ENCODE measurements at places on chromosomes 16 and 17.

DNA sequence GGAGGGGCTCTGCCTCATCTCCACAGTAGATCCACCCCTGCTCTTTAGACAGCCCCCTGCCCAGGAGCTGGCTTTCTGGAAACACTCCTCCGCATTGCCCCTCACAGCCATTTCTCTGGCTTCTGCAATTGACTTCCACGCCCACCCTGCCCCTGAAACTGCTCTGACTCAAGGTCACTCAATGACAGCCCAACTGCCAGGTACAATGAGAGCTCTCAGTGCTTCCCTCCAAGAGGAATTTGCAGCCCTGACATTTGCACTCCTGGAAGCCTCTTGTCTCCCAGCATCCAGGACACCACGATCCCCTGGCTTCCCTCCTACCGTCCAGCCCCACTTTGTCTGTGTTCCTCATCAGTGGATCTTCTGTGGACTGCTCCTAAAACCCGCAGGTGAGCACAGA is 421.5 kb downstream of the SOX9 start:
- DNase-seq, result no peak

DNA sequence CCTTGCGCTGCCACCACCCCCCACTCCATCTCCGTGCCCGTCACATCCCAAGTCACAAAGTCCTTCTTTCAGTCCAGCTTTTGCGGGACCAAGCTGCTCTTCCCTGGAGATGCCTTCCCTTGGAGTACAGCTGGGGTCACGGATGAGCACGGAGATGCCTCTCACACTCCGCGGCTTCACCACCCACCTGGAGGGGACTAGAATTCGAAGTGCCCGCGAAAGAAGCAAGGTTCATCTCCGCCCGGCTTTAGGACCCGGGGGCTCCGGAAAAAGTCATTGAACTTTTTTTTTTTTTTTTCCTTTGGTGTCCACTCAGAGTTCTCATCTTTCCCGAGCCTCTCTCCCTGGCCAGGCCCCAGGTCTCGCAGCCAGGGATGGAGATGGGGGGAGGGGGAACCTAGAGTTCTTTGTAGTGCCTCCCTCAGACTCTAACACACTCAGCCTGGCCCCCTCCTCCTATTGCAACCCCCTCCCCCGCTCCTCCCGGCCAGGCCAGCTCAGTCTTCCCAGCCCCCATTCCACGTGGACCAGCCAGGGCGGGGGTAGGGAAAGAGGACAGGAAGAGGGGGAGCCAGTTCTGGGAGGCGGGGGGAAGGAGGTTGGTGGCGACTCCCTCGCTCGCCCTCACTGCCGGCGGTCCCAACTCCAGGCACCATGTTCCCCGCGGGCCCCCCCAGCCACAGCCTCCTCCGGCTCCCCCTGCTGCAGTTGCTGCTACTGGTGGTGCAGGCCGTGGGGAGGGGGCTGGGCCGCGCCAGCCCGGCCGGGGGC is at the start of gene FKBP10:
Gene FKBP10, plus strand, starts transcription at position 624 of the 771 bp plus-strand sequence. Its CDS starts 31 bp downstream, at position 655.
- DNase-seq, result no peak

DNA sequence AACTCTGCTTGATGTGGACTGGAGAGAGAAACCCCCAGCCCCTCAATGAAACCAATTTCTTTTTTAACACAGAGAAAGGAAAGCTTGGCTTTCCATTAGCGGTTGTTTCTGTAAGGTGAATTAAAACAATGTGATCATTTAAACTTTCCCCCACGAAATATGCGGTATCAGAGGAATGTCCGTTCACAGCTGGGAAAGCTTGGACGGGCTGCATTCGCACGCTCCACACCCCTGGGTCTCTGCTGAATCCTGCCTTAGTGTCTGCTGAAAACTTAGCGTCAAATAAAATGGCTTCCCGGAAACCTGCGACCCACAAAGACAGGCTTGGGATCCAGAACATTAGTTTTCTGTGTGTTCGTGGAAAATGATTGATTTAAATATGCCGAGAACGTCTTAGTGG is 71.7 kb downstream of the C16orf95 start:
- DNase-seq, result no peak

DNA sequence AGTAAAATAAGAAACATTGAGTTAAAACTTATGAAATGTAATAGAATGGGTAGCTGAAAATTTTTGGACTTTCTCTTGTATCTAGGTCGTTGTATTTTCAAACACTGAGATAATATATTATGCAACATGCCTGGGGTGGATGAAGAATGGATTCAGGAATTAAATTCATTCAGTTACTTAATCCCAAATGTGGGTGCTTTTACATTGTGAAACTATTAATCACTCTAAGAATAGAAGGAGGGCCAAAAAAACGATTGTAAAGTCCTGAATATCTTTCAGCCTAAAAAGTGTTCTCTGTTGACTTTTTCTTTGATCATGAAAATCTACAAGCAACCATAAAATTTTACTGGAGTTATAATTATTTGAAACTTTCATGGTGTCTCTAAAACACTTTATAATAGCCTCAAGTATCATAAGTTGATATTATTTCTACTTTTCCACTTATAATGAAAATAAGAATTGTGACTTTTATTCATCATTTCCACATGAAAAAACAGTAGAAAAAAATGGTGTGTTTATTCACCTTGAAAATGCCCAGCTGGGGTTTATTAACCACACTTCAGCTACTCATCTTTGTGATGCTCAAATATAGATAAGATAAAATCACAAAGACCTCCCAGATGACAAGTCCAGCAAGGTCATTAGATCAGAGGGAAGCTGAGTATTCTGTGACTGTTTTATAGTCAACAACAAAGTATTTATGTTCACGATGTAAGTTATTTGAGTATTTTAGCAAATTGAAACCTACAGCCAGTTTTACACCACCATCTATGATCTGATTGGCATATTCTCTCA is 619.9 kb upstream of the SOX9 start:
- DNase-seq, result no peak

DNA sequence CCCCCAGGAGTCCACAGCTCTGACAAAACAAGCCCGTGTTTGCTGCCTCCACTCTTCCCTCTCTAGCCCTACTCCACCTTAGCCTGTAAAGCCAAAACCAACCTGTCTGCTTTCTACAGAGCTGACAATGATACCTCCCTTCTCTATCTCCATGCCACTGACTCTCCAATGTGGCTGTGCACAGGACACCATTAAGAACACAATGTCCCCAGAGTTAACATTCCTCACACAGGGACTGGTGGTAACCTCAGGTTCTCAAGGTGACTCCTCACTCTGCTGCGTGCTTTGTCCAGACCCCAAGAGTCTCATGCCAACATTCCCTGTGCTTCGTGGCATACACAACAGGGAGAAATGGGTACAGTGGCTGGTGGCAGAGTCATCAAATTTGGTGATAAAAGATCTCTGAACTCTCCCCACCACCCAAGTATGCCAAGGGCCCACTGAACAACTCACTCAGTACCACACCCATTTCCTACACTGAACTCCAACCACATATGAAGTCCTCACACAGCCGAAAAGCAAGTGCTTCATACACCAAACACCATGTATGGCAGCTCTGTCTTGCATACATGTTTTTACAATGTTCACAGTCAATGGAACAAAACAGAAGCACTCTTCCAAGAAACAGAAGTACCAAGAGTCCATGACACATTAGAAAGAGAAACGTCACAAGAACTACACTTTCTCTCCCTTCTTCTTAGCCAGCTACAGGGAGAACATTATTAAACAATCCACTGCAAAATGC is 21.1 kb downstream of the CSNK2A2 start:
- DNase-seq, result no peak

- DNase-seq, result no peak
These were observed 10.3 kb downstream of the NSMCE1 start for GRCh38 chr16:27258241-27258734.

DNA sequence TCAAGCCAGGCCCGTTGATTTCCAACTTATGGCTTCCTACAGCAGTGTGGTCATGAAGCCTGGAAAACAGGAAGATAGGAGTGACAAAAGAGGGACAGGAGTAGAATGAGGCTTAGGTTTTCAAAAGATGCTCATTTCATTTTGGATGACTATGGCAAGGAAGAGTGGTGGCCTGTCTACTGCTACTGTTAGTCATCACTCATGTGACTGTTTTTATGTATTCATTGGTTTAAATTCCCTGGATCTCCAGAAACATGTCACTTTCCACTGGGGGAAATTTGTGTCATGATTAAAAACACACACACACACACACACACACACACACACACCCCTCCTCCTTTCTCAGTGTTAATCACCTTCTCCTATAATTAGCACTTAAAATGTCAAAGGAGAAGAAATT is 1.1 kb upstream of the CYLD start:
- no peak for DNase-seq

DNA sequence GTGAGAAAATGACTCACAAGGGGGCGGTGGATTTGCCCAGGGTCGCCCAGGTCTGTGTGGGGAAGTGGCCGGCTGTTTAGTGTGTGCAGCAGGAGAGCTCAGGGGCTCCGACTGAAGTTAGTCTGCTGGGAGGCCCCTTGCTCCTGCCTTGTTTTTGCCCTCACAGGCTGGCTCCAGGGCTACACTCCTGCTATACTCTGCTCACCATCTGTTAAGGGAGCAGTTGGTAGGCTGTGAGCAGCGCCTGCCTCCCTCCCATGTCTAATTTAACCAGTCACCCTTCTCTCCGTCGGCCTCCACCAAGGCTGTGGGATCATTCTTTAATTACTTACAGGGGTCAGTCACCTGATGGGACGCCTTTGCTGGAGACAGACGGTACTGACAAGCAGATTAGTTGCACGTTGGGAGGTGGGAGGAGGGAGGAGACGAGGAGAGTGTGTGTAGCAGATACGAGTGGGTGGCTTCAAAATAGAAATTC is 35.5 kb downstream of the KSR1 start:
- no peak for DNase-seq

GRCh38 chr16:16112450-16113053 is 110.7 kb downstream of the ABCC6 start:
- no peak for DNase-seq

- DNase-seq, result no peak
These were observed 59.3 kb upstream of the KSR1 start for GRCh38 chr17:27396941-27397340.

DNA sequence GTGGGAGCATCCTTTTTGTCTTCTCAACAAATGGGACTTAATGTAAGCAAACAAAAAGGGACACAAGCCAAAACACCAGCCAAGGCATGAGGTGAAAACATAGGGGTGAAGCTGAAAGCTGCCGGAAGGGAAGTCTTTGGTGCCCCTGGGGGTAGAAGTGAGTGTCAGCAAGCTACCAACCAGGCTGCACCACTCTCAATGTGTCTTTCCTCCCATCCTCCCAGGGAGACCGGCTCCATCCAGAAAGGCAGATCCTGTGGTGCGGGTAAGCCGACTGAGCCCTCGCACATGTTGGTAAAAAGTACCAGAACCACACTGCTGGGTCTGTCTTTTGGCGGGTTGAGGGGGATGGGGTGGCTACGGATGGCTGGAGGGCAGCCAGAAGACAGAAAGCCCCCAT is 52.0 kb upstream of the SREBF1 start:
- DNase-seq, result no peak

DNA sequence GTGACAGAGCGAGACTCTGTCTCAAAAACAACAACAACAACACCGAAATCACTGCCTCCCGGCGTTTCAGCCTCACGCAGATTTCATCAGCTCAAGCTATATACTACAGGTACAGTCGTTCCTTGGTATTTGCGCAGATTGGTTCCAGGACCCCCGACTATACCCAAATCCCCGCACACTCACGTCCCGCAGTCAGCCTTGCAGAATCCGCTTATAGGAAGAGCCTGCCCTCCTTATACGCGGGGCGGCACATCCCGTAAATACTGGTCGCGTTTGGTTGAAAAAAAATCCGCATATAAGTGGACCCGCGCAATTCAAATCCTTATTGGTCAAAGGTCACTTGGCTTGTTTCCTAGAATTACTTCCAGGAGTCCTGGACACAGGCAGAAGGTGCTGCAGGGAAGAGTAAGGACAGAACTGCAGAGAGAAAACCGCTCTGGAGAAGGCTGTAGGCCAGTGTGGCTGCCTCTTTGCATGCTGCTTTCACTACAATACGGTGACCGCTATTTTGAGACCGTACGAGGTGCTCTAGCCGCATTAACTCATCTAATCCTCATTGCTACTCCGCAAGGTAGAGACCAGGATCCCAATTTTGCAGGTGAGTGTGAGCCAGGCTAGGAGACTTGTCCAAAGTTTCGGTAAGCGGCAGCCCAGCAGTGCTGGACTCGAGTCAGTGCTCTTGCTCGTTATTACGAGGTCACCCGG is 718 bp downstream of the NDUFAB1 start:
- no peak for DNase-seq

DNA sequence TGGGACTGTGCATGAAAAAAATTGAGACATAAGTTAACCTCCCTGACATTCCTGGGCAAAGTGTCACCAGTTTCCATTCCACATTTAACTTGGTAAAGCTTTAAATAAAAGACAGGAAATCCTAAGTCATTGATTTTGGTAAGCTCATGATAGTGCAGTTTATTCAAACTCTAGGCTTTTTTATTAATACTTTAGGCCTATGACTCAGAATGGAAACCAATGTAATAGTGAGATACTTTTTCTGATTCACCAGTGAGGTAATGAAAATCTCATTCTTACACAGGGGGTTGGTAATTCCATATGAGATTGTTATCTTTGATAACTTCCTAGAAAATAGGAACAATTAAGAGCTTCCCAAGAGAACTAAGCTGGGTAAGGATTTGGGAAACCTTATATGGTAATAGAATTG is 91.1 kb downstream of the NLK start:
- no peak for DNase-seq

DNA sequence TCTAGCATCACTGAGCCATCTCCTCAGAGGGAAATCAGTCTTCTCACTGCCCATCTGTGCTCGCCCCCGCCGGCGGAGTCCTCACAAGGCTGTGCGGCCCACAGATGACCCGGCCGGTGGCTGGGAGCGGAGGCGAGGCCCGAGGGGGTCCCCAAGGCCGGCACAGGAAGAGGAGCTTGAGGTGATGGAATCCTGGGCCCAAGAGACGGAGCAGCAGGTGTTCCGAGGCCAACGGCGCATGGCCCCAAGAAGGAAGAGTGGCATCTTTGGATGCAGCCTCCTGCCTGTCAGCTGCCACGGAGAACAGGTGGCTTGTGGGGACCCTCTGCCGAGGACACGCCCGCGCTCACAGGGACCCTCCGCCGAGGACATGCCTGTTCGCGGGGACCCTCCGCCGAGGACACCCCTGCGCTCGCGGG is 72.7 kb upstream of the GNG13 start:
- DNase-seq, result no peak

- no peak for DNase-seq
These were observed 50.7 kb downstream of the RNF213 start for GRCh38 chr17:80311216-80311827.

GRCh38 chr16:6207580-6207979 is 1110.0 kb upstream of the EEF2KMT start:
- no peak for DNase-seq

DNA sequence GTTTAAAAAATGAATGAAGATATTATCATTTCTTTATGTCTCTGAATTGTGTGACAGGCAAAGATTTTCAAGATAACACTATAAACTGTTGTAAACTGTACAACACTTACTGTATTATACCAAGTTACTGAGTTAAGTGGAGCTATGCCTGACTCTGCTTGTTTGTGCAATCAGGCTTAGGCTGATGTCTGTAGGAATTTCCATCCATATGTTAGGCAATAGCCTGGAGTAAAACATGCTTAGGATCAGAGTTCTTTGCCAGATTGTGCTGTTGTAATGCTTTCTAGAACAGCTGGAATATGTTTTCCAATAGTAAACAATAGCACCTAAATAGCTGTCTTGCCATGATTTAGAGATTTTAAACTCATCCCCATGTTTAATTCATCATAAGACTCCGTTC is 1496.7 kb downstream of the CDH11 start:
- DNase-seq, result no peak

GRCh38 chr17:17572010-17572785 is 19.3 kb downstream of the PEMT start:
- no peak for DNase-seq

GRCh38 chr16:68403704-68404103 is 44.6 kb downstream of the SMPD3 start:
- no peak for DNase-seq
